Foreskin melanocyte (primary cell): ENCODE measurements at places on chromosomes 11 and 22.

GRCh38 chr22:40951795-40952605 lies 822 bp downstream of the RBX1 start:
- DNase-seq: no peak

DNA sequence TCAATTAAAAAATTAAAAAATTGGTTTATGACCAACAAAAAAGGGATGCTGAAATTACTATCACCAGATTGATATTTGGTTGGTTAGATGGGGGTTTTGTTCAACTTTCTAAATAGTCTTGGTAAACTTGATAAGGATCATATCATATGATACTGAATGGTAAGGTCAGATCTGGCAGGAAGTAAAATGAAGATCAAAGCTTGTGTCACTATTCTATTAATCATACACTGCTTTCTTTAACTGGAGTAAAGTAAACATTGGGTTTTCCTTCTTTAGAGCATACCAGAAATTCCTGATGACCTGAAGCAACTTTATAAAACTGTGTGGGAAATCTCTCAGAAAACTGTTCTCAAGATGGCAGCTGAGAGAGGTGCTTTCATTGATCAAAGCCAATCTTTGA lies 40.2 kb downstream of the RRM1 start:
- peak; percentile 12 for DNase-seq

GRCh38 chr11:114074546-114075343 lies 15.2 kb downstream of the ZBTB16 start:
- no peak for DNase-seq

- no peak for DNase-seq
These were observed 102.7 kb downstream of the TRAF6 start for GRCh38 chr11:36407356-36407755.

DNA sequence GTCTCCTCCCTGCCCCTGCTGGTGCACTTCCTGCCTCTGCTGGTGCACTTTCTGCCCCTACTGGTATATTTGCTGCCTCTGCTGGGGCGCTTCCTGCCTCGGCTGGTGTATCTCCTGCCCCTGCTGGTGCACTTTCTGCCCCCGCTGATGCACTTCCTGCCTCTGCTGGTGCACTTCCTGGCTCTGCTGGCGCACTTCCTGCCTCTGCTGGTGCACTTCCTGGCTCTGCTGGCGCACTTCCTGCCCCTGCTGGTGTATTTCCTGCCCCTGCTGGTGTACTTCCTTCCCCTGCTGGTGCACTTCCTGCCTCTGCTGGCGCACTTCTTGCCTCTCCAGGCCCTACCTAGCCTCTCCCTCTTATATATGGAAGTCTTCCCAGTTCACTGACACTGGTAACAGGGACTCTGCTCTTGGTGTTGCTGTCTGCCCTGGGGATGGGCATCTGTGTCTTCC lies 10.1 kb downstream of the MTFP1 start:
- no peak for DNase-seq

DNA sequence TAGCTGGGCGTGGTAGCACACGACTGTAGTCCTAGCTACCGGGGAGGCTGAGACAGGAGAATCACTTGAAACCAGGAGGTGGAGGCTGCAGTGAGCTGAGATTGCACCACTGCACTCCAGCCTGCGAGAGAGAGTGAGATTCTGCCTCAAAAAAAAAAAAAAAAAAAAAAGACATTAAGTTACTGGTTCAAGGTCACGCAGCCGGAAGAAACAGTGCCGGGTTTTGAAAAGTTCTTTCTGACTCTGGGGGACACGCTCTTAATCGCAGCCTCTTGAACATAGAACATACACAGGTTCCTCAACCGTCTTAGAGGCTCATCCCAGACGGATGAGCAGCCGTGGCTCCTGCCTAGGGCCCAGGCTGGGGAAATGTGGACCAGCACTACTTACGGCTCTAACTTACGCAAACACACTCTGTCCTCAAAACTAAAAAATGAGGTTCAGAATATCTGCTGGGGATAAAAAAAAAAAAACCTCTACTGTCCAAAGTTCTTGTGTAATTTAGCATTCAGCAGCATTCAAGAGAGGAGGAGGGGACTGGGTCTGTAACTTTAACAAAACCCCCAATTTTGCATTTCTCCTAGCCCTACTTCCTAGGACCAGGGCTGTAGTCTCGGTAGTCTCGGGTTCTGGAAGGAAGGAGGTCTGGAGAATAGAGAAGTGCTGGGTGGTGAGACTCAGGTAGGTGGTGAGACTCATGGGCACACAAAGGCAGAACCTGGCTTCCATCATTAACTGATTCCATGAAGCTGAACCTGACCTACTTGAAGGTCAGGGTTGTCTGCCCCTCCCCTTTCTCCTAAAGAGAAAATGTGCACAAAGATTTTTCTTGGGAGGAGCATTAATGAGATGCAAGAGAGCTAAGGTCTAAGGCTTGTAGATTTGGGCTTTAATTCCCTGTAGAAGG lies 6.0 kb downstream of the SPTBN2 start:
- DNase-seq: no peak

GRCh38 chr11:39145346-39145745 lies 2314.1 kb downstream of the LRRC4C start:
- no peak for DNase-seq

DNA sequence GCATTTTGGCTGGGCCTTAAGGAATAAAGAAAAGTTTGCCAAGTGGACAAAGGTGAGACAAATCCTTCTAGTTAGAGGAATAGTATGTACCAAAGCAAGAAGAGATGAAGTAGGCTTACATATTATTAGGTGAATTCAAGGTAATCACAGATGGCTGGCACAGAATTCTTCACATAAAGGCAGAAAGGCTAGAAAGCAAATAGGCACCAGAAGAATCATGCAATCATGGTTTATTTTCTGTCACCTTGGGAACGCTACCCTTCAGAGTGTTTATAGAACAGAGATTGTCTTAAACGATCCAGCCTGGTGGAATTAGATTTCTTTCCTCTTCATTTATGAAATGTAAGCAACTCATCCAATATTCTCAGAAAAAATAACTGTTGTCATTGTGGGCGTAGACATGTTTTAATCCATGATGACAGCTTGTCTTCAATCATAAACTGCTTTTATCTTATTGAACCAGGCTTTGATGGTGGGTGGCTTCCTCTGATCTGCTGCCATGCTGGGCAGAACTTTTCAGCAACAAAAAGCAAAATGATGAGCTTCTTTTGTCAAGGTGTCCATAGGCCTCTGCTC lies 49.0 kb upstream of the CSNK2A3 start:
- no peak for DNase-seq

GRCh38 chr11:62554387-62555167 lies 8.0 kb upstream of the AHNAK start:
- no peak for DNase-seq

GRCh38 chr11:110185121-110185591 lies 92.0 kb downstream of the ZC3H12C start:
- no peak for DNase-seq

DNA sequence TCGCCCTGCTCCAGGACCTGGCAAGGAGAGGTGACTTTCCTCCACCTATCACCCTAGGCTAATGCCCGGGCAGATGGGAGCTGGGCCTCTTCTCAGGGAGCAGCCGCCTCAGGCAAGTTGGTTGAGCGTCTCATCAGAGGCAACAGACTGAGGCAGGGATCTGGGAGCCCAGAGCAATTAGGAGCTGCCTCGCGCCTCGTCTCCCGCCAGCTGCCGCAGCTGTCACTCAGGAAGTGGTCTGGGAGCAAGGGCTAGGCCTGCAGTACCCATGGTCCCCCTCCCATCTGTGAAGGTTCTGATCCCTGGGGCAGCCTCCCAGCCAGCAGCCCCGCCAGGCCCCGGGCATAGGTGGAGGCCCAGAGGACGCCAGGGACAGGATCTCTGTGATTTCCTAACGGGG lies 4.6 kb upstream of the CABP7 start:
- DNase-seq: no peak

GRCh38 chr11:132844956-132845696 lies 687.2 kb downstream of the OPCML start:
- DNase-seq: no peak

- no peak for DNase-seq
These were observed 31.5 kb downstream of the C22orf31 start for GRCh38 chr22:29030016-29030617.

DNA sequence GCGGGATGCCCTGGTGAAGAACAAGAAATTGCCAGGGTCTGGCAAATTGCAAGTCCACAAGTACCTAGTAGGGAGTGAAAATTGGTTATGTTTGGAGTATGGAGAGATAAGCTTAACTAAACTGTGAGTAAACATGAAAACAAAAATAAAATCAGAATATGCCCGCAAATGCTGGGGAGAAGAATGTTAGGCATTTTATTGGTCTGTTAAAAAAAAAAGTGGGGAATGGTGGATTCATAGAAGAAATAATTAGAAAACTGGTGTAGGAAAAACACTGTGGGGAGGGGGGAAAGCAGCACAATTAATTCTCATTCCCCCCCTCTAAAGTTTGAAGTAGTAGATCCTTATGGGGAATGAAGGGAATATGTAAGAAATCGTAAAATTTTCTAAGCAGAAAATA lies 40.6 kb upstream of the HSD17B12 start:
- no peak for DNase-seq

- DNase-seq: no peak
These were observed 40.9 kb downstream of the ATG13 start for GRCh38 chr11:46658259-46658658.

GRCh38 chr11:11981840-11982239 lies 26.6 kb downstream of the DKK3 start:
- DNase-seq: no peak

GRCh38 chr11:28697920-28698827 lies 590.0 kb downstream of the METTL15 start:
- DNase-seq: no peak

DNA sequence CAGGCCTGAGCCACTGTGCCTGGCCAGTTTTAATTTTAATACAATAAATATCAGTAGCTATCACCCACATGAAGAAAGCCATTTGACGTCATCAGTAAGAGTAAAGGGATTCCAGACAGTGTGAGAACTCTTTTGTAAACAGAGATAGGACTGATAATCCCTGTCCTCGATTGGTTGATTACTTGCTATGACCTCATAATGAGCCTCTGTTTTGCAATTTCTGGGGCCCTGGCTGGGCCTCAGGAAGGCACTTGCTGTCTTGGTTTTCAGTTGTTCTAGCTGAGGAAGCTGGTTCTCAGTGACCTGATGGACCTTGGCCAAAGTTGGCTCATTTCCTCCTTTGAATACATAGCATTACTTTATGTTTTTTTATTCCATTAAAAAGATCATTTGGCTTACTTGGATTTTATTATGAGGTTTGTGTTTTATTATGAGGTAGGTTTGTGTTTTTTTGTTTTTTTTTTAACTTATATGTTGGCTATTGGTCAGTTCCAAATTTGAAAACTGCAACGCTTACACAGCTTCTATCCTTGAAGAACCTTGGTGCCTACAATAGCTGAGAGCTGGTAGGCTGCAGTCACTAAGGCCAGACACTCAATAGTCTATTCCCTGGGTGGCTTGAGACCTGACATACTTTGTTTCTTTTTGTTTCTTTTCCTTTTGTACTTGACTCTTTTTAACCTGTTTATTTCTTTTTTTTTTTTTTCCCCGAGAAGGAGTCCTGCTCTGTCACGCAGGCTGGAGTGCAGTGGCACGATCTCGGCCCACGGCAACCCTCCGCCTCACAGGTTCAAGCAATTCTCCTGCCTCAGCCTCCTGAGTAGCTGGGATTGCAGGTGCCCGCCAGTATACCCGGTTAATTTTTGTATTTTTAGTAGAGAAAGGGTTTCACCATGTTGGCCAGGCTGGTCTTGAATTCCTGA lies 20.0 kb downstream of the MARK2 start:
- no peak for DNase-seq

- DNase-seq: no peak
These were observed 71.1 kb downstream of the RPUSD4 start for GRCh38 chr11:126140201-126140925.

GRCh38 chr22:20054485-20054884 lies 25.6 kb upstream of the DGCR8 start:
- DNase-seq: no peak

DNA sequence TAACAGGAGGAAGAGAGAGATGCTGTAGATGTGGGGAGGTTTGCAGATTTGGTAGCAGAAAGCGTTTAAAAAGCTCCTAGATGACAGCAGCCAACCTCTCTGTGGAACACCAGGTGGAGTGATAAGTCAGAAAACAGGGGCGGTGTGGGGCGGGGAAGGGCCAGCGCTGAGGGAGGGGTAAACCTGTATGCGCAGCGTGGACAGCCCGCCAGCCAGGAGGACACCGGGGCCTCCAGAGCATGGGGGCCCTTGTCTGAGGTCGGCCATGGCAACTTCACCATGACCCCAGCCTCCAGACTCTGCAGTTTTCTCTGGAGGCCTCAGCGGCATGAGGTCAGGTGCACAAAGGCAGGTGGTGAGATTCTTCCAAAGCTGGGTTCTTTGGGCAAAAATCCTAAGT lies 423.7 kb downstream of the BRD1 start:
- DNase-seq: no peak

DNA sequence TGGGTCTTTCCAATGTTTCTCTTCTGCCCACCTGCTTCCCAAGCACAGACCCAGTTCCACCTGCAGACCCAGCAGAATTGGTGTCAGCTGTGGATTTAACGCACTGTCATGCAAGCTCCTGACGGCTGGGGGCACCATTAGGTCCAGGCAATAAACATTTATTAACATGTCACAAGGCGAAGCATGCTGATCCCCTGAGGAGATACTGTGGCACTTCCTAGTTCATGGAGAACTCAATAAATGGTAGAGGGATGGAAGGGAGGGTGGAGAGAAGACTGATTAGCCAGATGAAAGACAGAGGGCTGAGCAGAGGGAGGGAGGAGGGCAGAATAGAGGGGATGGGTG lies 68.3 kb upstream of the TSPAN18 start:
- DNase-seq: peak; percentile 8

- no peak for DNase-seq
These were observed 10.3 kb upstream of the CDON start for GRCh38 chr11:126072801-126073594.

- no peak for DNase-seq
These were observed 20.9 kb upstream of the MPPED1 start for GRCh38 chr22:43390872-43391271.

GRCh38 chr11:63711838-63712237 lies 30.5 kb downstream of the RTN3 start:
- DNase-seq: no peak

GRCh38 chr11:75275581-75275980 lies 35.0 kb downstream of the TPBGL start:
- no peak for DNase-seq

- DNase-seq: no peak
These were observed 42.2 kb downstream of the FAT3 start for GRCh38 chr11:92266806-92267205.

DNA sequence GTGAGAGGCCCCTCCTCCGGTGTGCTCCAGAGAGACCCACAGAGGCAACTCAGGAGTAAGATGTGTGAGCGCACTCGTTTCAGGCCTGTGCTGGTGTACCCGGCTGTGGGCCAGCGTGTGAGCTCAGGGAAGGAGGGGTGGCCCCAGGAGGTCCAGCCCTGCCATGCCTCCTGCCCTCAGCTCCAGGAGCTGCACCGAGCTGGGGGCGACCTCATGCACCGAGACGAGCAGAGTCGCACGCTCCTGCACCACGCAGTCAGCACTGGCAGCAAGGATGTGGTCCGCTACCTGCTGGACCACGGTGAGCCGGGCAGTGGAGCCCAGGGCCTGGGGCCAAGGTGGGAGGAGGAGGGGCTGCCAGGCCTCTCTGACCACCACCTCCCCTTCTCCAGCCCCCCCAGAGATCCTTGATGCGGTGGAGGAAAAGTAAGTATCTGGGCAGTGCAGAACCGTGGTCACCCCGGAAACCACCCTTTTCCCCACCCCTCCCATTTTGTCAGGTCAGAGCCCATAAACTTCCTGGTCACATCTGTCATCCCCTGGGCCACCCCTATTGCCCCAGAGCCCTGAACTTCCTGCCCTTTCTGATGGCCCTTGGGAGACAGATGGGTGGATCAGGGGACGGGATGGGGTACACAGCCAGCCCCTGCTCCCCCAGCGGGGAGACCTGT lies 2.5 kb upstream of the MDK start:
- DNase-seq: no peak
